ENCODE measurements at places on chromosomes 6 and 20. TPM values are rescaled to one million over a fixed set of nuclear protein-coding genes. Genes with fewer than 3 reads are reported as not detected.
A peak's percentile ranks its signal among the peaks of the same experiment; 100 is the strongest.

The LHFPL5 gene
- 0.33 TPM for polyA plus RNA-seq

The NRSN1 gene
- 10.0 TPM for polyA plus RNA-seq

The ENPP1 gene
- 9.5 TPM for polyA plus RNA-seq

The APOM gene
- polyA plus RNA-seq = 14.1 TPM

The CST5 gene
- polyA plus RNA-seq = 0.19 TPM

The ZC2HC1B gene
- not detected for polyA plus RNA-seq

The EBF4 gene
- 12.2 TPM for polyA plus RNA-seq

GRCh38 chr6:19472850-19473249 is 364.3 kb upstream of the ID4 start:
- H3K27me3 ChIP-seq = no peaks in the 10 kb centered on the region
- no peaks in the 10 kb centered on the region for H3K4me1 ChIP-seq

DNA sequence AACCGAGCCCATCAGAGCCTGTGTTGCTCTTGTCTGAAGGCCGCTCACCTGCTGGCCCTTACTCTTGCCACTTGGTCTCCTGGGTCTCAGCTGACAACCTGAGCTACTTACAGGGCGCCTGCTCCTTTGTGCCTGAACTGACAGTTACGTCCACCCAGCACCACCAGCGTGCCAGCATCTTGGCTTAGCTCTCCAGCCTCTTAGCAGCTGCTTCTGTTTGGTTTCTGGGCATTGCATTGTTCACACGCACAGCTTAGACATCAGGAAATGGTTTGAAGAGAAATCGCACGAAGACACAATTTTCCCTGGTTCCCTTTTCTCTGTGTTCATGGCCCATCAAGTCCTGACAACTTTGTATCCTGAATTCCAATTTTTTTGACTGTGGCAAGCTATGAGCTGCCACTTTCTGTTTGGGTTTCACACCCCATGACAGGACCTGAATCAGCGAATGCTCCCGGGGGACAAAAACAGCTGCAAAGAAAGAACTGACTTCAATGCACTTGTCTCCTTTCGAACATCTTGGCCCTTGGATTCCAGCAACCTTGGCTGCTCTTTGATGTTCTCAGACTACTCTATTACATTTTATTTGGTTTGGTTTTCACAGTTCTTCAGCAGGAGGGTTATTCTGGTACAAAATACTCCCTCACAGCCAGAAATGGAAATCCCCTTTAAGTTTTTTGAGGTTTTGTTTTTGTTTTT is 45.2 kb upstream of the LY86 start:
- H3K4me3 ChIP-seq = no peak overlapping the region
- no peaks in the 10 kb centered on the region for H3K36me3 ChIP-seq
- no peak for DNase-seq
- peaks cover 10% of the 10 kb centered on the region for H3K4me1 ChIP-seq

GRCh38 chr6:168968801-168969200 is 284.8 kb downstream of the THBS2 start:
- H3K36me3 ChIP-seq = no peaks in the 10 kb centered on the region
- H3K4me1 ChIP-seq = no peaks in the 10 kb centered on the region
- no peak overlapping the region for H3K27ac ChIP-seq
- H3K27me3 ChIP-seq = no peaks in the 10 kb centered on the region

- peak; percentile 90 for DNase-seq
- H3K27me3 ChIP-seq = no peaks in the 10 kb centered on the region
- H3K4me1 ChIP-seq = peaks cover 43% of the 10 kb centered on the region
- no peaks in the 10 kb centered on the region for H3K36me3 ChIP-seq
Observed at GRCh38 chr20:17822039-17822438, 122.3 kb downstream of the BANF2 start.

DNA sequence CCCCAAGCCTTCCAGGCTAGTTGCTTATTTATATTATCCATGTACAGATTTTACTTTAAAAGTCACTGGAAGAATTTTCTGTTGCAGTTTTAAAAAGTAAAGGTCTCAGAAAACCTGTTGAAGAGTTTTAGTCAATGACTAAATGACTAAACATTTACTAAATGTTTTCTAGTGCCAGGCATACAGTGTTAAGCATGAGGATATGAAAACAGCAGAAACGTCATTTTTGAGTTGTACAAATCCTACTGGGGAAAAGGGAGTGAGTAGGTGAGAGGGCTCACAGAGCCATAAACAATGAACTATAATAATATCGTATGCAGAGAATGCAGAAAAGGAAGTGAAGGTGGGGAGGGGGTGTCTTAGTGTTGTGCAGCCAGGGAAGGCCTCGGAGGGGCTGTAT is 66.3 kb downstream of the MAN1A1 start:
- no peaks in the 10 kb centered on the region for H3K4me1 ChIP-seq
- no peak for DNase-seq
- H3K27ac ChIP-seq = no peak overlapping the region
- no peaks in the 10 kb centered on the region for H3K27me3 ChIP-seq
- no peak overlapping the region for H3K4me3 ChIP-seq
- peaks cover 5% of the 10 kb centered on the region for H3K36me3 ChIP-seq

- no peaks in the 10 kb centered on the region for H3K36me3 ChIP-seq
- H3K27me3 ChIP-seq = no peaks in the 10 kb centered on the region
- no peaks in the 10 kb centered on the region for H3K4me1 ChIP-seq
- no peak overlapping the region for H3K27ac ChIP-seq
Observed at GRCh38 chr6:113739041-113739655, 118.0 kb upstream of the MARCKS start.

- H3K4me1 ChIP-seq = no peaks in the 10 kb centered on the region
- H3K4me3 ChIP-seq = no peak overlapping the region
- no peaks in the 10 kb centered on the region for H3K27me3 ChIP-seq
- DNase-seq = no peak
Observed at GRCh38 chr6:65229825-65230224, 477.2 kb downstream of the EYS start.

DNA sequence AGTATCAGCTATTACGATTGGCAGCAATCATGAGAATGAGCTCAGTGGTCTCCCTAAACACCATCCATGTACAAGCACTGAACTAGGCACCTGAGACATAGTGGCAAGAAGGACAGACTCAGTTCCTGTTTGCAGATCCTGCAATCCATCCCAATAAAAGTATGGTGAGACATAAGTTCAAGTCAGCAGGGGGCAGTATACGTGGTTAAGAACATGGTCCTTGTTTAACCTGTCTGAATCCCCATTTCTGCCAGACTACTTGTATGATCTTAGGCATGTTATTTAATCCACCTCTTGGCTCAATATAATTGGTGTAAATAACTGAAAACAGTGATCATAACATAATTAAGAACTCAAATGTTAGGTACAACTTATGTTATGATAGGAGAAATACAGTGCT is 33.2 kb upstream of the PNISR start:
- DNase-seq = no peak
- no peaks in the 10 kb centered on the region for H3K4me1 ChIP-seq
- H3K36me3 ChIP-seq = no peaks in the 10 kb centered on the region
- H3K27ac ChIP-seq = no peak overlapping the region

DNA sequence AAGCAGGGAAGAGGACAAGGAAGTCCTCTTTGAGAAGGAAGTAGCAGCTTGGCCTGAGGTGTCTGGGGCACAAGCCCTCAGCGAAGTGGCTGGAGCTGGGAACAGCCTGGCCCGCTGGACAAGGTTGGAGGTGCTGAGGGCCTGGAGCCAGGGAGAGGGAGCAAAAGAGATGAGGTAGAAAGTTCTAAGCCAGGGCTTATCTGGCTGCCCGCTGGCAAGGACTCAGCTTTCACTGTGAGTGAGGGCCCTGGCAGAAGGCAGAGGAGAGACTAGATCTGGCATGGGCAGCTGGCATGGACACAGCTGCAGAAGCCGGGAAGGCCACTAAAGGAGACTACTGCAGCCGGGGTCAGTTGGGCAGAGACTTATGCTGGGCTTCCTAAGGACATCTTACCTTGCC is 21.8 kb upstream of the PCMTD2 start:
- peaks cover 18% of the 10 kb centered on the region for H3K4me1 ChIP-seq
- H3K4me3 ChIP-seq = no peak overlapping the region
- no peaks in the 10 kb centered on the region for H3K36me3 ChIP-seq

DNA sequence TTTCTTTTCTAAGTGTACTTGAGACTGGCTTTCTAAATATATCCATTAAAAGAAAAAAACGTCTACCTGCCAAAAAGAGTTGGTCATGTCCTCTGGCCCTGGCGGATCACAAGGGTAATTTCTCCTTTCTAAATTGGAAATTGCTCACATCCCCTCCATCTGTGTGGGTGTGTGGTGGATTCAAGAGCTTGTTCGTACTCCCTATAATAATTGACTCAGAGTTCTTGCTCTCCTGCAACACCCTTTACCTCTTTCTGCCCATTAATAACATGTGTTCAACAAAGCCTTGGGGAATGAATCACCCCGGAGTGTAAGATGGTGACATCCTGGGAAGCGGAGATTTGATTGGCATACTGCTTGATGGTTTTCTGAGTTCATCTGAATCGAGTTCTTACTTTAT is 263.8 kb downstream of the ALDH8A1 start:
- H3K36me3 ChIP-seq = no peaks in the 10 kb centered on the region
- H3K4me3 ChIP-seq = no peak overlapping the region
- no peak for DNase-seq
- H3K27me3 ChIP-seq = no peaks in the 10 kb centered on the region
- no peaks in the 10 kb centered on the region for H3K4me1 ChIP-seq
- no peak overlapping the region for H3K27ac ChIP-seq

- no peak overlapping the region for H3K4me3 ChIP-seq
- no peaks in the 10 kb centered on the region for H3K36me3 ChIP-seq
- H3K4me1 ChIP-seq = no peaks in the 10 kb centered on the region
Observed at GRCh38 chr6:139442188-139442671, 67.8 kb upstream of the CITED2 start.

DNA sequence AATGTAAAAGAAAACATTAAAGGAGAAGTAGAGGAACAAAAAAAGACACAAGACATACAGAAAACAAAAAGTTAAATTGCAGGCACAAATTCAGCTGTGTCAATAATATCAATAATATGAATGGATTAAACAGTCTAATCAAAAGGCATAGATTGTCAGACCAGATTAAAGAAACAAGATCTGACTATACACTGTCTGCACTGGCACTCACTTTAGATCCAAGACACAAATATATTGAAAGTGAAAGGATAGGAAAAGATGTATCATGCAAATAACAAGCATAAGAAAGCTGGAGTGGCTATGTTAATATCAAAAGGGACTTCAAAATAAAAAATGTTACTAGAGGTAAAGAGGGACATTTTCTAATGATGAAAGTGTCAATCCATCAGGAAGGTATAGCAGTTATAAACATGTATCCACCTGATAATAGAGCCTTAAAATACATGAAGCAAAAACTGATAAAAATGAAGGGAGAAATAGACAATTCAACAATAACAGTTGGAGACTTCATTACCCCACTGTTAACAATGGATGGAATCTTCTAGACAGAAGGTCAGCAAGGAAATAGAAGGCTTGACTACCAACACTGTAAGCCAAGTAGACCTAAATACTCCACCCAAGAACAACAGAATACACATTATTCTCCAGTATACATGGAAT is 89.7 kb downstream of the HIVEP1 start:
- no peaks in the 10 kb centered on the region for H3K36me3 ChIP-seq
- H3K4me3 ChIP-seq = no peak overlapping the region
- H3K27ac ChIP-seq = no peak overlapping the region
- DNase-seq = no peak
- peaks cover 2% of the 10 kb centered on the region for H3K4me1 ChIP-seq

DNA sequence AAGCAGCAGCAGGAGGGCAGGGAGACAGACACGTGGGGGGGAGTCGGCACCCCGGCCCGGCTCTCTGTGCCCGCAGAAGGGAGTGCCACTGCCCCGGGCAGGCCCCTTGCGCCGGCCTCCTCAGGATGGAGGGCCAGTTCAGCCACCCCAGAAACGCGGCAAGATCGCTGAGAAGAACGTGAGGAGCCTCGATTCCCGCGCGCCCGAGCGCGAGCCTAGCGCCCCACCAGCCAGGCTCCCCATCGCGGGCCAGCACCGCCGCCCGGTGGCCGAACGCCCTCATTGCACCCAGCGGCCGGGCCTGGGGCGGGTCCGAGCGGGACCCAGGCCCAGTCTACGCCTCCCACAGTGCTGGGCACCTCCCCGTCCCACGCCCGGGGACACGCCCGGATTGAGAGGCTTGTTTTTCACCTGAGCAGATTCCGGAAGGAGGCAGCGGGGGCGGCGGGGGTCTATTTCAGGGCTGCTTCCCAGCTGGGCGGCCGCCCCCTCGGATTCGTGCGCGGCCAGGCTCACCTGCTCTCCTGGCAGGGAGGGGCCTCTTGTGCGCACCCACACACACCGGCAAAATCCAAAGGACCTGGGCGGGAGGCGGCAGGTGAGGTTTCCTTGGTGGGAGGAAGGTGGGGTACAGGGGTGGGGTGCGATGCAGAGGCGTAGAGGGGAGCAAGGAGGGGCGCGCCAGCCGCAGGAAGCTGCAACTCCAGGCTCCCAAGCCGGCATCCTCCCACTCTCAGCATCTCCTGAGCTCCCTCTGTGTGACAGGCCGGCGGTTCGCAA is 9.0 kb upstream of the GRM4 start:
- peaks cover 3% of the 10 kb centered on the region for H3K4me1 ChIP-seq
- no peak overlapping the region for H3K27ac ChIP-seq
- H3K4me3 ChIP-seq = no peak overlapping the region

GRCh38 chr6:77688649-77689048 is 35.8 kb downstream of the MEI4 start:
- DNase-seq = peak; percentile 59
- H3K27me3 ChIP-seq = no peaks in the 10 kb centered on the region
- H3K27ac ChIP-seq = no peak overlapping the region
- no peaks in the 10 kb centered on the region for H3K4me1 ChIP-seq
- no peak overlapping the region for H3K4me3 ChIP-seq
- H3K36me3 ChIP-seq = no peaks in the 10 kb centered on the region

- peaks cover 8% of the 10 kb centered on the region for H3K4me1 ChIP-seq
- no peak overlapping the region for H3K4me3 ChIP-seq
- DNase-seq = no peak
- no peak overlapping the region for H3K27ac ChIP-seq
- no peaks in the 10 kb centered on the region for H3K27me3 ChIP-seq
Observed at GRCh38 chr20:45444050-45444449, 25.5 kb upstream of the WFDC2 start.

- H3K4me3 ChIP-seq = no peak overlapping the region
- no peaks in the 10 kb centered on the region for H3K27me3 ChIP-seq
- no peaks in the 10 kb centered on the region for H3K4me1 ChIP-seq
- DNase-seq = no peak
Observed at GRCh38 chr6:30508890-30509736, 19.8 kb downstream of the HLA-E start.

DNA sequence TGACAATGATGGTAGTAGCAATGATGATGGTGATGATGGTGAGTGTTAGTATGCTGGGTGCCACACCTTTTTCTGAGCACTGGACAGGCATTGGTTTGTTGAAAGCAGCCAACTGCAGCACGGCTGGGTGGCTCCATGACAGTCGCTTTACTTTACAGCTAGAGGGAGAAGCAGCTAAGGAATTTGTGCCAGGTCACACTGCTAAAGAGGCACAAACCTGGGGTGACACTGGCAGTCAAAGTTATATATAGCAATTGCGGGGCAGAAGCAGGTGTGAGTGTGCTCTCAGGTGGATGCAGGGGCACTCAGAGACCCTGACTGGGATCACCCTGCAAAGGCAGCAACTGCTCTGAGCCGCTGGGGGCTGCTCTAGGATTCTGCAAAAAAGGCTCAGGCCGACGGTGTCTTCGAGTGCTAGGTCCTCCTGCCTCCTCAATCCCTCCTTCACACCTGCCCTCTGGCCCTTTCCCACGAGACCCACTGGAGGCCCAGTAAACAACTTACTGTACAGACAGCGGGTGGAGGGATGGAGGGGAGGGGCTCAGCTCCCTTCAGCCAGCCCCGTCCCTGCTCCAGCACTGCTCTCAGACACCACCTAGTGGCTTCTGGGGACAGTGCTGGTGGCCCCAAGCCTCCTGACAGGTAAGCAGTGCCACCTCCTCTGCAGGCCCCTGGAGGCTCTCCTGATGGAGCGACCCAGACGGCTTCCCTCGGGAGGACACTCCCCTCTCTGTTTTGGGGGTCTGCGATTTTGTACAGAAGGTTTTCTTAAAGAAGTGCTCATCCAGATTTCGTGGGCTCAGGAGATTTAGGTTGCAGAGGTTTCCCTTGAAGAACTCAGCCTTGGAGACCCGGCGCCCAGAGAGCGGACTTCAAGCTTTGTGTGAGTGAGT is 4.4 kb upstream of the RPS21 start:
- no peak overlapping the region for H3K4me3 ChIP-seq
- H3K4me1 ChIP-seq = peaks cover 9% of the 10 kb centered on the region
- H3K27me3 ChIP-seq = no peaks in the 10 kb centered on the region

Measured in large intestine (tissue), 12 donors.